ENCODE measurements at places on chromosomes 6 and 20.

- DNase-seq, result no peak
Observed at GRCh38 chr20:36334281-36335205, 28.4 kb downstream of the DLGAP4 start.

DNA sequence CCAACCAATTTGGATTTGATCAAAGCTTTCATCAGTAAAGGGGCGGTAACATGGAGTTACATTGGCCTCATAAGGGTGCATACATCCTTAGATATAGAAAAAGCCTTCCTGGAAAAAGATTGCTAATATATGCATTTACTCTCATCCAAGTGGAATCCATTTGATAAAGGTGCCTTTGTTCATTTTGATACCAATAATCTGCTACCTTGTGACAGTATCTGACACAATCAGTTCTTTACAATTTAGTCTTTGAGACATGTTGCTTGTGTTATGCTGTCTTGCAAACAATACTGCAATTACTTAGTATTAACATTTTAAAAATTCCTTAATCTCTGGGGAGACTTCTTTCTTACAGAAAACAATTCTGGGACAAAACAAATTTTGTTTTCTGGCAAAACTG lies 654.4 kb upstream of the SLC35B3 start:
- no peak for DNase-seq

- DNase-seq, result no peak
Observed at GRCh38 chr6:3531481-3531880, 74.6 kb upstream of the SLC22A23 start.

DNA sequence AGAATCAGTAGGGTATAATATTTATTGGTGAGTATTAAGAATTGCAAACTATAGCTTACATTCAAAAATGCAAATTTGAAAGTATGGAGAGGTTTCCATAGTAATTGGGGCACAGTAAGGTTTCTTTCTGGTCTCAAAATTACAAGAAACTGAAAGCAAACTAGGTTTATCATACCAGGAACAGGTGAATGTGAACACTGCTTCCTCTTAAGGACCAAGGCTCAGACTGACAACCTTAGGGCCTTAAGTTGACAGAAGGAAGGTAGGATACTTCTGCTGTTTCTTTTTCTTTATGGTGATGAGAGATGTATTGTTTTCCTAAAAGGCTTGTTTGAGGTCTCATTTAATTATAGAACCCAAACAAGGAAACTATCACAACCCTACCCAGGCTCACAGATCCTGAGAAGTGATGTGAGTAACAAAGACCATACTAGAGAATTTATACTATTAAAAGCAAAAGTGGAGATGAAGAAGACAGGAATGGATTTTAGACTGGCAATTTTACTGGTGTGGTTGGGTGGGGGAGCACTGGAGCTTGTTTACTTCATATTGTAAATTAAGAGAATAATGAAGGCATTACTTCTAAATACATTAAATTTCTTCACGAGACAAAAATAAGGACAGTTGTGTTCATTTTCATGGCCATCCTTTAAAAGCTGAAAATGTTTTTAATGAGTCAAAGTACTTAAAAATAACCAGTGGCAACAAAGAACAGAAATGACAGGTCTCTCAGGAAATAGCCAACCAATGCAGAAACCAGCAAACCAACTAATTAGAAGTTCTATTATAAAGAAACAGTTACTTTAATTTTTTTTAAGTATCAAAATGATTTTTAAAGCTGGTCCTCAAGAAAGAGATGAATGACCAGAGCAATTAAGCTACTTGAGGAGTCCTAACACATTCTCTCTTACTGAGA lies 21.3 kb downstream of the STAU1 start:
- no peak for DNase-seq

DNA sequence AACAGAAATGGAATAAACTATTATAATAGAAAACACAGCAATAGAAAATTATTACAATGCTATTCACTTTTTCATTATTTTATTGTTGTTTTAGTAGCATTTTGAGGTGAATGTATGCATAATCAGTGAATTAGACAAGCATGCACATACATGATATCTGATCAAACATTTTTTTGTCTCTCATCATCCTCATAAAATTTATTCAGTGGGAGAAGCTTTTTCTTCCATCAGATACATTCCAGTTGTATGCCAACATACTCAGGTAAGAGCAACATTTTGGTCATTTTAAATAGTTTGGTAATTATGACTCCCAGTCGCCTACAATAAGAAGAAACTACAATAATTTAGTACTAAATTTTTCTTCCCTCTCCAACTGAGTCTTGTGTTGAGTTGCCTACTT lies 44.5 kb downstream of the ADGRF1 start:
- DNase-seq, result no peak

DNA sequence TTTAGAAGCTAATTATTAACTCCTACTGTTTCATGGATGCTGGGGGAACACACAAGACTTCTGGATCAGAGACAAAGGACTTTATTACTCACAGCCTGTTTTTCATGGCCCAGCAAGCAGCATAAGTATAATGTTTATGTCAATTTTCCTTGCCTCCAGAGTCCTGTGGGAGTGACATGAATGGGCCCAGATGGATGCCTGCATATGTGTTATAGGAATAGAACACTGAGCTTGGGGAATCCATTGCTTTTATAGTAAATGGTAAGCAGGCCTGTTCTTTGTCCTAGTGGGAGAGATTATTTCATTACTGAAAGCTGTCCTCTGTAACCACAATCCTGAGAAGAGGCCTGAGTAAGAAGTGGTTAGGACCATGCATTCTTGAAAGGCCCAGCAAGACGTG lies 25.6 kb downstream of the BLTP3A start:
- DNase-seq, result no peak

DNA sequence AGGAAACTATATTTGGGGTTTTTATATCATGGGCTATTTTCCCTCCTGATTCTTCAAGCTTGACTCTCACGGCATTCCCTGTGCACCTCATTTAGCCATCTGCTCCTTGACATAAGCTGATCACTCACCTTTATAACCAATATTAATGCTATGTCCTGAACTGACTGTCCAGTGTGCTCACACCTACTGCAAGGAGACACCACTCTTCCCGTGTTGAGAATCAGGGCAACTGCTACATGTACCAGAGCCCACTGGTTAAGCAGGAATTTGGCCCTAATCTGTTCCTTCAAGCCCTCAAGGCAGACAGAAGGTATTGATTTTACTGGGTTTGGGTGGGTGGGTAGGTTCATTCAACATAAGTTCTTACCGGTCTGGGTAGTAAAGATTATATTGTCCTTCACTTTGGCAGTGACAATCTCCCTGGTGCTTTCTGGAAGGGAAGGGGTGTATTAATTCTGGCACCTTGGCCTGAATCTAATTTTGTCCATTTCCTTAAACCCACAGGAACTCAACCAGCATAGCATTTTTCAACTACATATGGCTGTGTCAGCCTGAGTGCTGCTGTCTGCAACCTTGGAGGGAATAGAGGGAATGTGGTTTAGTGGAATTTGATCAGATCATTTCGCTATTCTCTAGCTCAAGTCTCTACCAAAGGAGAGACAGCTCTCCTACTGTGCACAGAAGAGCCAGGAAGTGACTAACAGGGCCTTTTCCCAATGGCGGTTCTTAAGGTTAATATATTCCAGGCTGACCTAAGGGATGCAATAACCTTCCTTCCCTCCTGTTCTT lies 293.2 kb downstream of the BTBD9 start:
- no peak for DNase-seq

- peak; percentile 29 for DNase-seq
Observed at GRCh38 chr20:35404614-35405259, 7.0 kb downstream of the UQCC1 start.

DNA sequence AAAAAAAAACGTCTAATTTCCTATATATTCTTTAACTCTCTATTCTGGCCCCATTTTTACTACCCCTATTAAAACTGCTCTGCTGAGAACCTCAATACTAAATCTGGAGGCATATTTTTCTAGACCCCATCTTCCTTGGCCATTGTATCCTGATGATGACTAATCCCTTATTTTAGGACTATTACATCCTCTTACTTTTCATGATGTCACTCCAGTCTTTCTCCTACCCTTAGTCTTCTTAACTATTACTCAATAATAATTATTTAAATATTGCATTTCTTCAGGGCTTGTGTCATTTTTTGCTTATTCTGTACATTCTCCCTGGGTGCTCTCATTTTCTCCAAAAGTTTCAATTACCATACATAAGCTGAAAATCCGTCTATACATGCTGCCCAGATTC lies 6.4 kb downstream of the FBXO30 start:
- no peak for DNase-seq

GRCh38 chr20:18258126-18258860 lies 30.0 kb upstream of the ZNF133 start:
- DNase-seq, result no peak

GRCh38 chr6:12151433-12151820 lies 138.7 kb upstream of the EDN1 start:
- DNase-seq, result no peak

DNA sequence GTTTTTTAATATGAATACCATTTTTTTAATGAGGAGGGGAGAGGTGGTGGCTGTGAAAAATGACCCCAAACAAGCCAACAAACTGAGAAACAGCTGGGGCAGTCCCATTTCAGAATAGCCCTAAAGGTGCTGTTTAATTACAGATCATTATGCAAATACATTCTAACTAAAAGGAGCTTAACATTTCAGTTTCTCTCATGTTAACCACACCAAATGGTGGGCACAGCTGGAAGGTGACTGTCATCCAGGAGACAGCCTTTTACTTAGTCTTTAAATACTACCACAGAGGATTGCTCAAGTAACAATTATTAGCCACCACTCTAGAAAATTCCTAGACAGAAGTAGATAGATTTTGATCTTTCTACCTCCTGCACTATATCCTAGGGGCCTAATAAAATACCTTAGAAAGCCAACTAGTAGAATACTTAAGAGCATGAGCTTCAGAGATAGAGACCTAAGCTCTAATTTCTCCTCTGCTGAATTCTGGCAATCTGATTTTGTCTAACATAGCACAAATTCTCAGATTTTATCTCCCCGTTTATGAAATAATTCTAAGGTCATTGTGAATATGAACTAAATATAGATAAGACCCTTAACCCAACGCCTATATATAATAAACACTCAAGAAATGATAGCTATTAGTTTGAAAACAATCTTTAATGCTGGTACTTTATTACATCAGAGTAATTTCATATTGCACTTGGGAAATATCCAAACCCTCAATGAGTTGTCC lies 615.1 kb upstream of the NRSN1 start:
- DNase-seq, result no peak

DNA sequence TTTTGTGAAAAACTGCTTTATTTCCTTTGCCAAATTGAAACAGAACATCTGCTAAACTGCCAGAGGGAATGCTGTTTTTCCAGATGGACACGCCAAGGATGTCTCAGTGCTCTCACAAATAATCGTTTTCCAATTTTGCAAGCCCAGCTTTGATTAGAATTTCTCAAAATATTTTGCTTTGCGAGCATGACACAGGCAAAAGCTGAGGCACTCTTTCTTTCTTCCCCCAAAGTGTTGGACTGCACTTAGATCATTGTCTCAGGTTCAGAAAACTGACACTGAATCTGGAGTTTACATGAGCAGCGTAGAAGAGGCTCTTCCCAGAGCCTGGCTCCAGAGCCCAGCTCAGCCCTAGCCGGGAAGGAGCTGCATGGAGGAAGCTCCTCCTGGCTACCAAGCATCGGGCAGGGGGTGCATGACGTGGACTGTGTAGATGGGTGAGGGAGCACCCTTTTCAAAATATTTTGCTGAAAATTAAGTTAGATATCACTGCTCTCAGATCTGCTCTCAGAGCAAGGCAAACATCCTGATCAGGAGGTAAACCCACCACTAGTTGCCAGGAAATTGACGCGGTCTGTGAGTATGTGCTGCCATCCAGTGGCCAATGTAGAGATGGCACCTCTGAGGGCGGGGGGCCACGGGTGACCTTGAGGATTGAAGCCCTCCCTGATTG lies 107.5 kb downstream of the SLC22A3 start:
- DNase-seq, result peak; percentile 50

- DNase-seq, result no peak
Observed at GRCh38 chr6:138643210-138643609, 130.4 kb upstream of the CCDC28A start.

DNA sequence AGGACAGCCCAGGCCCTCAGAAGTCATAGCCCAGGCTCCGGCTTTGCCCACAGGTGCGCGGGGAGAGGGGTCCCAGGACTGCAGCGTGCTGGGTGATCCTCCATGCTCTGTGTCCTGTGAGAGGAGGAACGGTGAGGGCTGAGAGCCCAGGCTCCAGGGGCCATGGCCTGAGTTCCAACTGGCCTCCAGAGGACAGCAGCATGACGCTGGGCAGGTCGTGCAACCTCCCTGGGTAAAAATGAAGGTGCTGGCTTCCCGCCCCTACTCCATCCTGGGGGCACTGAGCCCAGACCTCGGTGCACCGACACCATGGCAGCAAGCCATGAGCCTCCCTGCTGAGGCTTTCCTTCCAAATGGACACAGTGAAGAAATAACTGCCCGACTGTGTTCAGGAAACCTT lies 305.4 kb downstream of the TAF4 start:
- DNase-seq, result no peak

- no peak for DNase-seq
Observed at GRCh38 chr6:169618526-169619490, 83.0 kb downstream of the WDR27 start.

DNA sequence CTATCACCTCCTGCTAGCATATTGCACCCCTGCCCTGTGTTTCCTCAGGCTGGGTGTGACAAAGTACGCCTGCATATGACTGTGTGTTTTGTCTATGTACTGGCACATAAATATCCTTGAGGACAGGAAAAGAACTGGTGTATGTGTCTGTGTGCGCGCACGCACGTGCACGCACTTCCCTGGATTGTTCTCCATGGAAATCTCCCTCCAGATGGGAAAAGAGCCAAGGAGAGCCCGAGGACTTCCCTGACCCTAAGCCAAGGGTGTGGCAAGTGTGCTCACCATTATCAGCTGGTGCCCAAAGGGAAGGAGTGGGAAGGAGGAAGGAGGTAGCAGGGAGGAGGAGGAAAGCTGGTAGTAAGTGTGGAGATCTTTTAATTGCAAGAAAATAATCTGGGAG lies 117.6 kb downstream of the HIVEP2 start:
- DNase-seq, result no peak

GRCh38 chr6:134623401-134623800 lies 305.5 kb upstream of the SGK1 start:
- no peak for DNase-seq

GRCh38 chr6:108293527-108294296 lies 1.1 kb upstream of the AFG1L start:
- no peak for DNase-seq

- no peak for DNase-seq
Observed at GRCh38 chr6:56752009-56752408, 109.3 kb upstream of the DST start.

- DNase-seq, result no peak
Observed at GRCh38 chr6:149202952-149203351, 114.6 kb upstream of the TAB2 start.

DNA sequence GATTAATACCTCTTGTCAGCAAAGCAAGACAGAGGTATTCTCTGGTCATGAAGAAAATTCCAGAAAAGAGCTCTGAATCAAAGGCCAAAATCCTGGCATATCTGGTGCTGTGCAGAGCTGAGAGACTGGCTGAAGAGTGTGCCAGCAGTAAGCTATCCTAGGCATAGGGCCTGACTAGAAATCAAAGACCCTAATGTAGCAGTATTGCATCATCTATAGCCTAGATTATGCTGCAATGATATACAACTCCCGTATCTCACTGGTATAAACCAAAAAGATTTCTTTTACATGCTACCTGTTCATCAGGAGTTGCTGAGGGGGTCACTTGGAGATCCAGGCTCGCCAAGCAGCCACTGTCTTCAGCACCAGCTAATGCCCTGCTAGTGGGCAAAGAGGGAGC lies 30.9 kb upstream of the TRIM39 start:
- DNase-seq, result no peak

- DNase-seq, result no peak
Observed at GRCh38 chr20:35823147-35823546, 51.3 kb downstream of the PHF20 start.
